ENCODE measurements at places on chromosomes 5 and 9. TPM values are rescaled to one million over a fixed set of nuclear protein-coding genes. Genes with fewer than 3 reads are reported as not detected.

UNC5A gene
- total RNA-seq: not detected

IL31RA gene
- not detected for total RNA-seq

DNA sequence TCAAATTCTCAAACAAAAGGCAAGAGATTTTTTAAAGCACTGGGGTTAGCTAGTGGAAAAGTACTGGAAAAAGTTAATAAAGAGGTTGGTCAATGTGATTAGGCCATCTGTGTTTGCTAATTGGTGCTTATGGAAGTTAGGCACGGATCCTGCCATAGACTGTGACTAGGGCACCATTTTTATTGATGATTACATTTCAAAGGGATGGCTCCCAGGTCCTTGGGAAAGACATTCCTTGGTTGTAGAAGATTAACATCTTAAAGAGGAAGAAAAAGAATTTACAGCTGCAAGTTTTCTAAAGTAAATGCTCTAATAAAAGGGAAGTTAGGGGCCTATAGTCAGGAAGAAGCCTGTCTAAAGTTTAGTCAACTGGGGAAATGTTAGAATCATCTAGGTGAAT is 1183.3 kb downstream of the DTWD2 start:
- H3K27me3 ChIP-seq: no peaks in the 10 kb centered on the region
- peaks cover 10% of the 10 kb centered on the region for H3K4me1 ChIP-seq
- no peak for DNase-seq
- no peak overlapping the region for H3K27ac ChIP-seq
- no peak overlapping the region for H3K4me3 ChIP-seq

GRCh38 chr5:129977810-129978209 is 73.5 kb downstream of the CHSY3 start:
- no peaks in the 10 kb centered on the region for H3K27me3 ChIP-seq
- H3K36me3 ChIP-seq: peaks cover 8% of the 10 kb centered on the region
- peaks cover 14% of the 10 kb centered on the region for H3K4me1 ChIP-seq
- DNase-seq: no peak

GRCh38 chr5:111384220-111384619 is 128.1 kb downstream of the STARD4 start:
- no peaks in the 10 kb centered on the region for H3K36me3 ChIP-seq
- no peaks in the 10 kb centered on the region for H3K27me3 ChIP-seq
- no peaks in the 10 kb centered on the region for H3K4me1 ChIP-seq
- no peak for DNase-seq

GRCh38 chr5:68730220-68730978 is 363.4 kb upstream of the SLC30A5 start:
- no peak overlapping the region for H3K4me3 ChIP-seq
- H3K27ac ChIP-seq: no peak overlapping the region
- H3K4me1 ChIP-seq: peaks cover 4% of the 10 kb centered on the region
- no peak for DNase-seq

SMIM32 gene
- not detected for total RNA-seq

SLC34A3 gene
- total RNA-seq: not detected

DNA sequence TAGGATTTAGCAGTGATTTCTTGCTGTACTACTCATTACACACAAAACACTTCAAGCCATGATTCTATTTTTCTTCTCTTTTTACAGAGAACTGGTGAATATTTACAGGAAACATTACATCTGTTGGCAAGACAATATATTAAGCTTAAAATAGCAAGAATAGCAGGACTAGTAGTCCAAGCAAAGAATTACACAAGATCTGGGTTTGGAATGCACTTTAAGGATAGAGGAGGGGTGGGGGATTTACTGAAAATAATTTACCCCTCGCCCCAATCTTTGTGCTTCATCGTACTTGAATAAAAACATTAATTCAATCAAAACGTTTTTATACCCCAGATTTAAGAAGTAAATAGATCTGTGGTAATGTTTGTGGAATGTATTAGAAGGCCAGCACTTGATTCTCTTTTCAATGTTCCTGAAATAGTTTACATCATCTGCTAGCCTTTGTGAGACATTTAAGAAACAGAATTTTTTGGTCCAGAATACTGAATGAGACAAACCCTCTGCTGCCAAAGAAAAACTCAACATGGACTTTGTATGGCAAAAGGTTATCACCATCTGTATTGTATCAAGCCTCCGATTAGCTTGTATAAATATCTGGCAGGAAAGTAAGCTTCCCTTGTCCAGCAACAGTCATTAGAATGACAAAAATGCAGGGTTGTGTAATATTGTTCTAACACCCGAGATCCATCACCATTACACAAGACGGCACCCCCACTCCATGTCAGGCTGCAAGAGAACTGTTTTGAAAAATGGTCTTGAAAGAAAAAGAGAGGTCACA is 23.8 kb downstream of the SVEP1 start:
- DNase-seq: no peak
- no peak overlapping the region for H3K4me3 ChIP-seq
- no peaks in the 10 kb centered on the region for H3K27me3 ChIP-seq

GRCh38 chr9:18768951-18769622 is 263.9 kb downstream of the SAXO1 start:
- no peak overlapping the region for H3K27ac ChIP-seq
- H3K36me3 ChIP-seq: peaks cover 4% of the 10 kb centered on the region
- no peak for DNase-seq
- H3K4me3 ChIP-seq: no peak overlapping the region

All from osteocyte (in vitro differentiated cells).